ENCODE measurements at places on chromosomes 2 and 18. TPM values are rescaled to one million over a fixed set of nuclear protein-coding genes. Genes with fewer than 3 reads are reported as not detected.

CHAC2 gene
- total RNA-seq, result 4.4 TPM

- no peaks in the 10 kb centered on the region for H3K4me1 ChIP-seq
- H3K36me3 ChIP-seq, result no peaks in the 10 kb centered on the region
- H3K27ac ChIP-seq, result no peak overlapping the region
- no peak for DNase-seq
- no peak overlapping the region for H3K4me3 ChIP-seq
These were observed 25.4 kb downstream of the CHRNA1 start for GRCh38 chr2:174738841-174739240.

GRCh38 chr18:31380912-31381311 is 4.3 kb downstream of the DSG4 start:
- no peaks in the 10 kb centered on the region for H3K27me3 ChIP-seq
- DNase-seq, result no peak
- H3K4me1 ChIP-seq, result no peaks in the 10 kb centered on the region
- no peak overlapping the region for H3K4me3 ChIP-seq
- H3K27ac ChIP-seq, result no peak overlapping the region

DNA sequence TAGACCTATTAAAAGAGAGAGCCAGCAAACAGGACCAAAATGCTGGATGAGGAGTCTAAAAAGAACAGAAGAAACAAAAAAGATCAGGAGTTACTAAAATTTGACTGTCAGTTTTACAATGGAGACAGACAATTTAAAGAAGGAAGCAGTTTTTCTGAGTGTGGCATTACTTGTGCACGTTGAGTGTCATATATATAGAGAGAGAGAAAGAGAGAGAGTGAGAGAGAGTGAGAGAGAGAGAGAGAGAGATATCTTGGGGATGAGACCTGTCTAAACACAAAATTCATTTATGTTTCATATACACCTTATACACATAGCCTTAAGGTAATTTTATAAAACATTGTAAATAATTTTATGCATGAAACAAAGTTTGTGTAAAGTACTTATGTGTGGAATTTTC is 2.1 kb upstream of the GALNT3 start:
- peaks cover 12% of the 10 kb centered on the region for H3K27me3 ChIP-seq
- peak overlapping the region; percentile 92 for H3K27ac ChIP-seq
- H3K4me1 ChIP-seq, result peaks cover 4% of the 10 kb centered on the region
- peaks cover 2% of the 10 kb centered on the region for H3K36me3 ChIP-seq
- H3K4me3 ChIP-seq, result no peak overlapping the region

DNA sequence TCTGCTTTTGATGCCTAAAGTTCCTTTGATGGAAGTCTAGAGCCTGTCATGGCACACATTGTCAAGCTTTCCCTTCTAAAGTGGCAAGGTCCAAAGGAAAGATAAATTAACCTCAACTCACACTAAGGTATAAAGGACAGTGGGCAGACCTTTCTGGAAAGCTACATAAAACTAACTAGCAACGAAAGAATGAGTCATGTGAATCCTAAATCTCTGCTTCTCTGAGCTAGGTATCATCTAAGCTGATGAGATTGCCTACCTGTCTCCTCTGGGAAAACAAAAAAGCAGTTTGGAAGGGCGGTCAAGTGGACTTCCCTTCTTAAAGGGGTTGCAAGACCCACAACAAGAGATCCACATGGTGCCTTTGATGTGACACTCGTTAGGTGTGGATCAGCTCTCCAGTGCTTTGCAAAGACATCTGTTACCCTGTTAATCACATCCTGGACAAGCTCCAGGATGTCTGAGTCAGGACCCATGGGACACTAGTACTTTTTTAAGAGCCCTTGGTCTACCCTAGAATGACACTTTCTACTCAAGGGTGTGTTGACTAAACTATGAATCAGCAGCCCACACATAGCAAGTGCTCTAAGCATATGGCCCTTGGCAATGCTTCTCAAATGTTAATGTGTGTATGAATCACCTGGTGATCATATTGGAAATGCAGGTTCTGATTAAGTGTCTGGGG is 173.5 kb downstream of the ALK start:
- H3K36me3 ChIP-seq, result no peaks in the 10 kb centered on the region
- H3K4me3 ChIP-seq, result no peak overlapping the region
- no peak overlapping the region for H3K27ac ChIP-seq
- H3K4me1 ChIP-seq, result no peaks in the 10 kb centered on the region

DNA sequence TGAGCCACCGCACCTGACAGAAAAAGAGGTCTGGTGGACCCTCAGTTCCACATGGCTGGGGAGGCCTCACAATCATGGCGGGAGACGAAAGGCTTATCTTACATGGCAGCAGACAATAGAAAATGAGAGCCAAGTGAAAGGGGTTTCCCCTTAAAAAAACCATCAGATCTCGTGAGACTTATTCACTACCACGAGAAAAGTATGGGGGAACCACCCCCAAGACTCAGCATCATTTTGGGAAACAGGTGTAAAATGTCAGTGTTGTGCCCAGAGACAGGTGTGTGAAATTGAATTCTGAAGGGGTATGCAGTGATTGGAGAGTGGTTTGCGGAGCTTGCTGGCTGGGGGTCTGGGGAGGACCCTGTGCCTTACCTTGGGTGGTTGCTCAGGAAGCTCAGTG is 4.6 kb upstream of the D2HGDH start:
- no peak overlapping the region for H3K27ac ChIP-seq
- peaks cover 22% of the 10 kb centered on the region for H3K4me1 ChIP-seq
- DNase-seq, result no peak
- no peaks in the 10 kb centered on the region for H3K27me3 ChIP-seq
- H3K4me3 ChIP-seq, result no peak overlapping the region

Measured in spleen (tissue), 13 donors.